Aorta (tissue), 5 donors: ENCODE measurements at places on chromosomes 11 and 22. TPM values are rescaled to one million over a fixed set of nuclear protein-coding genes. Genes with fewer than 3 reads are reported as not detected.
A peak's percentile ranks its signal among the peaks of the same experiment; 100 is the strongest.

DNA sequence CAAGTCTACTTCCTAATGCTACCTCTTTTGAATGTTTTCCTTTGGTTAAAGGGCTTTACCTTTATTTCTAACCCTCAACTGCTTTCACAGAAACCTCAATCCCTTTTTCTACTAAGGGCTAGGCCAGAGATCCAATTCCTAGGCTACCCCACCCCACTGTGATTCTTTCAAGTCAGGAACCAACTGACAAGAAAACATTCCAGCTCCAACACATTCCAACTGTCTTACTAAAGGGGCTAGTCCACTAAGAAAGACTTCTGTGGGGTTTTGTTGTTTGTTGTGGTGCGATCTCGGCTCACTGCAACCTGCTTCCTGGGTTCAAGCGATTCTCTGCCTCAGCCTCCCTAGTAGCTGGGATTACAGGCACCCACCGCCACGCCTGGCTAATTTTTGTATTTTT, 151.3 kb downstream of the APOL5 start:
- H3K4me3 ChIP-seq = no peak overlapping the region
- H3K27me3 ChIP-seq = no peaks in the 10 kb centered on the region
- DNase-seq = no peak
- no peaks in the 10 kb centered on the region for H3K36me3 ChIP-seq

DNA sequence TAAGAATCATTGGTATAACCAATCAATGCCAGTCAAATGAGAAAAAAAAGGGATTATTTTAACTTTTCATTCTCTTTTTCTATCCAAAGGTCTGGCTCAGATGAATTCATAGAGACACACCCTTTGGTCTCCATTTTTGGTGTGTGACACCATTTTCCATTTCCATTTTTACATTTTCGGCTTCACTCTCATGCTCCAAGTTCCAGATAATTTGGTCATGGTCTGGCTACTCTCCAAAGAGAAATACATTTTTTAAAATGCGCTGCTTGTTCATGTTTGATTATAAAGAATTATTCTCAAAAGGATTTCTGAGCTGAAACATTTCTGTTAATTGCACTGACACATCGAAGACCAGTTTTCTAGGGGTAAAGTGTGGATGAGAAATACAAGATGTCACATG, 51.6 kb upstream of the FIBIN start:
- H3K36me3 ChIP-seq = no peaks in the 10 kb centered on the region
- H3K4me3 ChIP-seq = no peak overlapping the region
- no peaks in the 10 kb centered on the region for H3K27me3 ChIP-seq
- peak overlapping the region; percentile 57 for H3K27ac ChIP-seq
- peaks cover 2% of the 10 kb centered on the region for H3K4me1 ChIP-seq

- H3K4me1 ChIP-seq = no peaks in the 10 kb centered on the region
- no peaks in the 10 kb centered on the region for H3K36me3 ChIP-seq
- DNase-seq = no peak
- H3K27ac ChIP-seq = no peak overlapping the region
- no peak overlapping the region for H3K4me3 ChIP-seq
Measured at GRCh38 chr11:15095736-15096228, 18.9 kb upstream of the INSC start.

GRCh38 chr11:8604078-8604723, 10.2 kb upstream of the STK33 start:
- no peaks in the 10 kb centered on the region for H3K27me3 ChIP-seq
- H3K4me1 ChIP-seq = no peaks in the 10 kb centered on the region
- peak; percentile 82 for DNase-seq
- H3K36me3 ChIP-seq = no peaks in the 10 kb centered on the region

GRCh38 chr11:134045799-134046635, 22.9 kb upstream of the JAM3 start:
- no peaks in the 10 kb centered on the region for H3K4me1 ChIP-seq
- no peak for DNase-seq
- no peaks in the 10 kb centered on the region for H3K27me3 ChIP-seq
- no peak overlapping the region for H3K27ac ChIP-seq
- no peak overlapping the region for H3K4me3 ChIP-seq

DNA sequence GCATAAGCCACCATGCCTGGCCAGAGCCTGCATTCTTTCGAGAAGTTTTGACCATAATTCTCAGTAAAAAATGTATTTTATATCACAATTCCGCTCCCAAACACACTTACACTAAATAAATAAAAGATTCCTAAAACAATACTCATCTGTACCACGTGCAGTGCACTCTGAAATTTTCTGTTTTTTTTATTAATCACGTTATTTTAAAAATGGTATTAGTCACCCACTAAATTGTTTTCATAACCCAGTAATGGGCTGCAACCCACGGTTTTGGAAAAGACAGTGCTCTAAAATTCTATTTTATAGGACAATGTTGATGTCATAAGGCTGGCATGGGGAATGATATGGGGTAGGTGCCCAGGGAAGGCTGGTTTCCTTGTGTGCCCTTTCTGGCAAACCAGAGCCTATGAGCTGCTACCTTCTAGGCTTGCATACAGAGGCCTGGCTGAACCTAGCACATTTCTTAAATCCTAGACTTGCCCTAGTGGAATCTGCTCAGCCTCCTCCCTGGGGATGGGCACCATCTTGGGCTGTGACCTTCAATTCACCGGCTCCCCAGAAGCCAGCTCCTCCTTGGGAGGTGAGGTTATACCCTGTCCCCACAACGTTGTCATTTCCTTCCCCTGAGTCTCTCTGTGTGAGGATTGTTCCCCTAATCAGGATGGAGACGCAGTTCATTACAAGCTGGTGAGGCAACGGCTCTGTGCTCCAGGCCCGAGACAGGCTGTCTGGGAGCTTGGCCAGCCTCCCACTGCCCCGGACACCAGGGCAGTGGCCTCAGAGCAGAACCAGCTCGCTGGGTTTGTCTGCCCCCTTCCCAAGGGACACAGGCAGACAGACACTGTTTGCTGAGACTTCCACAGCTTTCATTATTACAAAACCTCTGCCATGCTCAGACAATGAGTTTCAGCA, 116.5 kb upstream of the NAV2 start:
- DNase-seq = peak; percentile 89
- H3K4me3 ChIP-seq = no peak overlapping the region
- no peaks in the 10 kb centered on the region for H3K27me3 ChIP-seq
- peaks cover 5% of the 10 kb centered on the region for H3K4me1 ChIP-seq
- H3K36me3 ChIP-seq = no peaks in the 10 kb centered on the region

DNA sequence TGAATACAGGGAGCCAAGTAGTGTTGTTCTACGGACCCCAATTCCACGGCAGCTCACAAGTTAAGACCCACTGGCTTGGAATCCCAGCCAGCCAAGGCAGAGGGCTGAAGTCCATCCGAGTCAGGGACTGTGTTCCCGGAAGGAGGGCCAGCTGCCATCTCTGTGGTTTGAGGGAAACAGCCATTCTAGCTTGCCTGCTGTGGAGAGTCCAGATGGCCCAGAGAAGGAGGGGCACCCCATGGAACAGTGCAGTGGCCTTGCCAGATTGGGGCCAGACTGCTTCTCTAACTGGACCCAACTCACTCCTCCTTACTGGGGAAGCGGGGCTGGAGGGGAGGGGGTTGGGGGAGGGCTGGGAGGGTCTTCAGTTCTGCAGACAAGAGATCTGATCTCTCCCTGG, 156.4 kb downstream of the FAM181B start:
- no peak overlapping the region for H3K4me3 ChIP-seq
- H3K36me3 ChIP-seq = no peaks in the 10 kb centered on the region
- no peak overlapping the region for H3K27ac ChIP-seq
- no peak for DNase-seq
- H3K4me1 ChIP-seq = no peaks in the 10 kb centered on the region
- H3K27me3 ChIP-seq = no peaks in the 10 kb centered on the region

GRCh38 chr11:118436639-118437207, 431 bp downstream of the KMT2A start:
- DNase-seq = peak; percentile 82
- peak overlapping the region; percentile 91 for H3K27ac ChIP-seq
- no peaks in the 10 kb centered on the region for H3K27me3 ChIP-seq
- H3K36me3 ChIP-seq = no peaks in the 10 kb centered on the region

DNA sequence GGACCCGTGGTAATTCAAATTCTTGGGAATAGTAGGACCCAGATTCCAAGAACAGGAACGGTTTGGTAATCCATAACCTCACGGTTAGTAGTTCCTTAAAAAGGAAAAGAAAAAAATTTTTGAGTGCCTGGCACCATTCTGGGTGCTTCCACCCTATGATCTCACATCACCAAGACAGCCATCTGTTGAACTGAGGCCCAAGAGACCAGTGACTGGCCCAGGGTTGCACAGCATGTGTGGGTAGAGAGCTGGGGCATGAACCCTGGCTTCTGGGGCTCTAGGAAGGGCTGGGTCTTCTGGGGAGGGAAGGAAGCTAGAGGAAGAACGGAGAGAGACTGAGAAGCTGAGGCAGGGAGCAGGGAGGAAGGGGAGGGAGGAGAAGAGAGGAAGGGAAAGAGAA, 4.7 kb upstream of the SPI1 start:
- no peak overlapping the region for H3K27ac ChIP-seq
- no peak for DNase-seq
- H3K4me1 ChIP-seq = no peaks in the 10 kb centered on the region

- H3K4me3 ChIP-seq = peak overlapping the region; percentile 58
- no peaks in the 10 kb centered on the region for H3K27me3 ChIP-seq
- no peaks in the 10 kb centered on the region for H3K4me1 ChIP-seq
- peak; percentile 61 for DNase-seq
- H3K27ac ChIP-seq = no peak overlapping the region
Measured at GRCh38 chr11:107859459-107860239, 1.1 kb upstream of the SLC35F2 start.

- H3K4me1 ChIP-seq = no peaks in the 10 kb centered on the region
- H3K36me3 ChIP-seq = peaks cover 4% of the 10 kb centered on the region
- DNase-seq = no peak
- no peak overlapping the region for H3K27ac ChIP-seq
- H3K4me3 ChIP-seq = no peak overlapping the region
Measured at GRCh38 chr11:6523253-6523652, 26.2 kb downstream of the DNHD1 start.

DNA sequence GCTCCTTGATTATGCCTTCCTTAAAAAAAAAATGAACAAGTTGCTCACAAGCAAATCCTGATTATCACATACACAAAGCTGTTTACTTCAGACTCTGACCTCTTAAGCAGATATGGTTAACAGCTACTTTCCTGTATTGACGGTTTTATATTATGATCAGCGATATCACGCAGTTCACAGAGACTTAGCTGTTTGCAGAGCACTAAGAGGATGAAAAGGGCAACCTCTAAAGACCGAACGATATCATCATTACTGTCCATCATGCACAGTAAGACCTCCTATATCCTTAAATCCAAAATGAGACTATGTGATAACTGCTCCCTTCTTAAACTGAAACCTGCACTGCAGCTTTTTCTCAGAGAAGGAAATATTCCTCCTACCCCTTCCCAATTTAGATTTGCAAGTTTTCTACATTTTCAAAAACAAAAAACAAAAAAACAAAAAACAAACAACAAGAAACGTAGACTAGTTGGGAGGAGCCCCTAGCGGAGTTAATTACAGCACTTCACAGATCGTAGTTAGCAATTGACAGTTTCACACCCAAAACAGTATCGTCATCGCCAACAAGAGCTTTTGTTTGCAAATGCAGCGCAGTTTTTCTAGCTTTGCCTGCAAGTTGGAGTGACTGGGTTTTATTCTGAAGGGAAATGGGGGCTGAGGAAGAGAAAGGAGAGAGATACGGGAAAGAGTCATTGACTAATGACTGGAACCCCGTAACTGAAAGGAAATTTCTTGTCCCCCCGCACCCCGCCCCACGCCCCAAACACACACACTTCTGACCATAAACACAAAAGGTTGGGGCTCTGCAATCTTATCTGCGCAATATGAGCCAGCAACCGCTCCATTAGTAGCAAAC, 1.2 kb downstream of the DDX6 start:
- H3K27ac ChIP-seq = peak overlapping the region; percentile 81
- H3K4me3 ChIP-seq = peak overlapping the region; percentile 93
- no peaks in the 10 kb centered on the region for H3K36me3 ChIP-seq
- H3K4me1 ChIP-seq = no peaks in the 10 kb centered on the region

DNA sequence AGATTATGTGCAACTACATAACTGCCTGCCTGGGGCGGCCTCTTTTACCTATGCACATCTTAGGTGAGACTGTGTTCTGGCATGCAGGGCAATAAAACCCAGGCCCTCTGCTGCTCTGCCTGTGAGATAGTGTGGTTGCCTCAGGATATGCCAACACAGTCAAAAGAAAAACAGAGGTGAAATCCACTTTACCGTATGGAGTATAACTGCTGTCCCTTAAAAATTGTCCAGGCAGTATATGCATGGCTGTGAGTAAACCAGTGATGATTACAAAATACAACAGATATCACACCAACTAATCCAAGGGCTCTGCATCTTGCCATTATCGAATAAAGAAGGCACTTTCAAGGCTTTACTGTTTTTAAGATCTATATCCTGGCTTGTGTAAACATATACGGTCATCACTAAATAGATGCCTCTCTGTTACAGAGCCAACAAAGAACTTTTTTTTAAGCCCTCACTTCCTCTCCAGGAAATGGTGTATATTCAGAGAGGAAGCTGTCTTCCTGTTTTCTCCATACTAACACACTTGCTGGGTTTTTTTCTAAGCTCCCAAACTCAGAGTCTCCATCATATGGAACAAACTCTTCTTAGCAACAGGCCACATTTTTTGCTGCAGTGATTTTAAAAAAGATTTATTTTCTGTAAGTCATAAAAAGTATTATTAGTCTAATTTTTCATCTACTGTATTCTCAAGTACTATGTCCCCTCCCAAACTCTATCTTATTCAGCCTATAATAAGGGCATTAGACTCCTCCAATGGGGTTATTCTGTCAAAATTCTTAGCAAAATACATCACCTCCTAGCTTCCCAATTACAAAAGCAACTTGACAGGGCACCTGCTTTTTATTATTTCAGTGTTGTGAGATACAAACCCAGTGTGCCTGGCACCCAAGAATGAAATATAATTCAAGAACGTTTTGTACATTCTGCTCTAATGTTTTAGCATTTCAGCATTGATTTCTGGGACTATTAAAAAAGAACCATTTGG, 135.2 kb downstream of the MAML2 start:
- no peak overlapping the region for H3K27ac ChIP-seq
- H3K4me1 ChIP-seq = peaks cover 4% of the 10 kb centered on the region
- no peak overlapping the region for H3K4me3 ChIP-seq
- DNase-seq = no peak

- H3K4me1 ChIP-seq = no peaks in the 10 kb centered on the region
- no peak for DNase-seq
- peak overlapping the region; percentile 32 for H3K27ac ChIP-seq
Measured at GRCh38 chr22:27312966-27313855, 488.3 kb downstream of the MN1 start.

- no peak for DNase-seq
- H3K27me3 ChIP-seq = no peaks in the 10 kb centered on the region
- H3K4me3 ChIP-seq = no peak overlapping the region
- H3K27ac ChIP-seq = no peak overlapping the region
- no peaks in the 10 kb centered on the region for H3K4me1 ChIP-seq
Measured at GRCh38 chr22:17130199-17130598, 9.0 kb upstream of the TMEM121B start.

GRCh38 chr11:20353829-20354434, 9.6 kb upstream of the HTATIP2 start:
- H3K4me3 ChIP-seq = no peak overlapping the region
- no peak overlapping the region for H3K27ac ChIP-seq
- H3K4me1 ChIP-seq = no peaks in the 10 kb centered on the region
- no peak for DNase-seq
- no peaks in the 10 kb centered on the region for H3K27me3 ChIP-seq

- no peaks in the 10 kb centered on the region for H3K27me3 ChIP-seq
- no peak for DNase-seq
- H3K36me3 ChIP-seq = no peaks in the 10 kb centered on the region
Measured at GRCh38 chr11:13928566-13929251, 33.8 kb upstream of the SPON1 start.

Gene CDC42BPG
- total RNA-seq = 0.29 TPM

Gene VSIG10L2
- total RNA-seq = 0.48 TPM

Gene SLC22A25
- not detected for total RNA-seq

Gene EXPH5
- 4.5 TPM for total RNA-seq

Gene CFAP68
- 15.2 TPM for total RNA-seq

Gene MS4A4A
- 32.0 TPM for total RNA-seq

Gene TIMM8B
- total RNA-seq = 30.4 TPM

Gene FAM168A
- total RNA-seq = 36.2 TPM

Gene KDM4E
- total RNA-seq = not detected
